Activated CD8-positive, alpha-beta memory T cell treated with anti-CD3 and anti-CD28 coated beads for 1 hour (primary cell): ENCODE measurements at places on chromosomes 3 and 15.
A peak's percentile ranks its signal among the peaks of the same experiment; 100 is the strongest.

DNA sequence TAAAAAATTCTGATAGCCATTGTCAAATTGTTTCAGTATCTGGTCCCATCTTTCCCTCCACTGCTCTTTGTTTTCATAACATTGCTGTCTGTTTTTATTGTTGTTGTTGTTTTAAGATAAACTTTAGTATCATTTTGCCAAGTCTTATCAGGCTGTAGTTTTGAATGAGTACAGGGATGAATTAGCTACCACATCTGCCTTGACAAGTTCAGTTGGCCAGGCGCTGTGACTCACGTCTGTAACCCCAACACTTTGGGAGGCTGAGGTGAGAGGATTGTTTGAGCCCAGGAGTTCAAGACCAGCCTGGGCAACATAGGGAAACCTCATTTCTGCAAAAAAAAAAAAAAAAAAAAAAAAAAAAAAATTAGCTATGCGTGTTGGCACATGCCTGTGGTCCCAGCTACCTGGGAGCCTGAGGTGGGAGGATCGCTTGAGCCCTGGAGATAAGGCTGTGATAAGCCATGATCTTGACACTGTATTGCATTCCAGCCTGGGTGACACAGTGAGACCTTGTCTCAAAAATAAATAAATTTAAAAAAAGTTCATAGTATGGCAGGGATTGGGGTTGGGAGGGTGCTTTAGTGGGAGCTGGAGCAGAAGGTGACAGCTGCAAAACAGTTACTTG lies 8.3 kb upstream of the ANKDD1A start:
- DNase-seq: no peak

DNA sequence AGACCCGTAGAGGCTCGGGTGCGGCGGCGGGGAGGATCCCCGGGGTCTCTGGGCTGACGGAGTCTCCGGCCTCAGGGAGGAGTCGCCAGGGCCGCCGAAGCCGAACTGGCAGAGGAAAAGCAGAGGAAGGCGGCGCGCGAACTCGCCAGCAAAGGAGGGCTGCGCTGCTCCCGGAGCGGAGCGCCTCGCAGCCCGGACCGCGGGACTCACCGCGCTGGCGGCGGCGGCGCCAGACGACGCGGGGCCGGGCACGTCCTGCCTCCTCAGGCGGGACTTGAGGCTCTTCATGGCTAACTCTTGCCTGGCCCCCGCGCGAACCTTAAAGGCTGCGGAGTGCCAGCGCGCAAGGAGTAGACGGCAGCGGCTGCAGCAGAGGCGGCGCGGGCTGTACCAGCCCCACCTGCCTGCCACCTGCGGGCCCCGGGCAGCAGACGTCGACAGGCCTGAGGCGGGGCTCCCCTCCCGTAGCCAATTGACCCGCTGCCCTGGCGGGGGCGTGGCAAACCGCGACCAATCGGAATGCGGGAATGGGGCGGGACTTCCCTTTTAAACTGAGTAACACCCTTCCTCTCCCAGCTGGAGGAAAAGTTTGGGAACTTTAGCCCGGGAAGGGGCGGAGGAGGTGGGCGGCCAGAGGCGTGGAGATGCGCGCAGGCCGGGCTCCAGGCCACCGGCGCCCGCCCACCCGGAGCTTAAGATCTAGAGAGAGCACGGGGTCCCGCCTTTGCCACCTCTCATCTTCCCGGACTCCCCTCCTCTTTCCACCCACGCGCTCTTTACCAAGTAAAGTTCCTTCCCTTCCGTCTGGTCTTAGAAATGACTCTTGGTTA lies at the start of gene UACA:
UACA (minus strand) TSS at position 439 of the 830 bp plus-strand sequence; CDS start at position 288, 151 bp downstream.
- DNase-seq: peak; percentile 41

DNA sequence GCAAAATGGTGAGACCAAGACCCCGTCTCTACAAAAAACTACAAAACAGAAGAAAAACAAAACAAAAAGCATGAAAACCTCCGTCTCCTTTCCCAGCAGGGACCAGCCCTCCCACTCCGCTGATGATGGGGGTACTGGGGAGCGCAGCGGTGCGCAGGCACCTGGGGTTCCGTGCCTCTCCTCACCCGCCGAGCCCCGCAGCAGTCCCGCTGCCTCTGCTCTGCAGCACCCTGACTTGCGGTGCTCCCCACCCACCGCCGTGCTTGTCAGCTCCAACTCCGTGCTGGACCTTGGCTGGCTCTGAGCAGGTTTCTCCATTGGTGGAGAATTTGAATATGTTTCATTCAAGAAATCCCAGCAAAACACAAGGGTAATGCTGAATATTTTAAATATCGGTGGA lies 46.7 kb upstream of the ATP10A start:
- no peak for DNase-seq

DNA sequence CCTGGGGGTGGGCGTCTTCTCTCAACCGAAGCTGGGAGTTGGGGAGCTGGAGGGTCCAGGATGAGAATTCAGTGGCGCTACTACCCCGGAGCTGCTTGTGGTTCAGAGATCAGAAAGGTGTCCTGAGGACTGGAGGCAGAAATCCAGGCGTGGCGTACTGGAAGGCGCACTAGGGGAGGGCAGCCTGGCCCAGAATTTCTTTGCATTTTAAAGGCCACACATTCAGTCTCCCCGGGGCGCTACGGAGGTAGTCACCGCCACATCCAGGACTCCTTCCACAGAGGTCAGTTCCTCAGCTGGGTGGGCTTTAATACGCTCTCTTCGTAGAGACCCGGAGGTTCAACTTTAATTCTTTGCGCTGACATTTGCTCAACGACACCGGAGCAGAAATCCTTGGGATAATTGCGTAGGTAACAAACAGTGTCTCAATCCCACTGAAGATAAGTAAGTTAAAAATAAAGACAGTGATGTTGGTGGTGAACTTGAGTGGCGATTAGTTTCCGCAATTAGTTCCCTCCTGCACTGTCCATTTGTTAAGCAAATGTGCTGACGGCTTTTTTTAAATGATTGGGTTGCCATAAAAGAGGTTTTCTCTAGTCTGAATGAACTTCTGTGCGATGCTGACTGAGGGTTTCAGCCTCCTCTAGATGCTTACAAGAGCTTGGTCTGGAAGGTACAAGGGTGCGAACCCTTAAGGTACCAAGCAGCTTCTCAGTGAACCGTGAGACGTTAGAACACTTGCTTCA lies 535 bp downstream of the MCTP2 start:
- DNase-seq: no peak

DNA sequence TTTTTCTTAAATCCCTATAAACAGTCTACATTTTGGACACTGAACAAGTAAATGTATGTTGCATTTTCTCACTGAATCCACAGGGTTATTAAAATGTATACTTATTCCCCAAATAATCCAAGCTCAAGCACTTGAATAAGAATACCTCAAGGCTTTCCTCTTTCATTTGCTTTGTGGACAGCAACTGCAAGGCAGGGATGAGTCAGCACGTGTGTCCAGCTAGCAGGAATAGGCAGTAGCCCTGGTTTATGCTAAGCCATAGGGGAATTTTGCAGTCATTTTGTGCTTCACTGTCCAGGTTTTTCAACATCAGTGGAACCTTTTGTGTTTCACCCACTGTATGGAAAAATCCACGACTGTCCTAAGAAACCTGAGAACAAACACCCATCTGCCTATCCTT lies 96.7 kb upstream of the KCNMB2 start:
- DNase-seq: no peak

- no peak for DNase-seq
Measured at GRCh38 chr3:71201939-71202338, 381.6 kb downstream of the FOXP1 start.

DNA sequence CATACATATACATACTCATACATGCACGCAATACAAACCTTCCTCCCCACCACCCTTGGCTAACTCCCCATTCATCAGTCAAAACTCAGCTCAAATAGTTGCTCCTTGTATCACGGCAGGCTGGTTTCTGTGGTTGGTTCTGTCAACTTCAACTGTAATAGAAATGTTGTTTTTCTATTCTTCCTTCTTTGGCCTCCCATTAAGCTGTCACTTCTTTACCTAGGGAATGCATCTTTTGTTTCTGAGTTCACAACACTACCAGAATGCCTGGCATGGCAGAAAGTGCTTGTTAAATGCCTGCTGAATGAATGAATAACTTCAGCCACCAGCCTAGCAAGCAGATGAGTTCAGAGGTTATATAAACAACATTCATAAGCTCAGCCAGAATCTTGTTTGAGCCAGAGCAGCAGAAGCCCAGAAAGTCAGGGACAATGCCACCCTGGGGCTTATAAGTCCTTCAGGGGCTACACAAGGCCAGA lies 63.1 kb downstream of the B3GALNT1 start:
- no peak for DNase-seq

GRCh38 chr3:189664311-189664710 lies 33.1 kb downstream of the TP63 start:
- no peak for DNase-seq

DNA sequence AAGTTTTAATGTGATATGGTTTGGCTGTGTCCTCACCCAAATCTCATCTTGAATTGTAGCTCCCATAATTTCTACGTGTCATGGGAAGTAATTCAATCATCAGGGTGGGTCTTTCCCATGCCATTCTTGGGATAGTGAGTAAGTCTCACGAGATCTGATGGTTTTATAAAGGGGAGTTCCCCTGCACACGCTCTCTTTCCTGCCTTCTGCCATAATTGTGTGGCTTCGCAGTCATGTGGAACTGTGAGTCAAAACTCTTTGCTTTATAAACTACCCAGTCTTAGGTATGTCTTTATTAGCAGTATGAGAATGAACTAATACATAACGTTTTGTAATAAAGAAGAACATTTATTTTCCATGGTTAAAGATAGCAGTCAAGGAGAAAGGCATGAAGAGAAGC lies 39.2 kb upstream of the GOLIM4 start:
- no peak for DNase-seq

DNA sequence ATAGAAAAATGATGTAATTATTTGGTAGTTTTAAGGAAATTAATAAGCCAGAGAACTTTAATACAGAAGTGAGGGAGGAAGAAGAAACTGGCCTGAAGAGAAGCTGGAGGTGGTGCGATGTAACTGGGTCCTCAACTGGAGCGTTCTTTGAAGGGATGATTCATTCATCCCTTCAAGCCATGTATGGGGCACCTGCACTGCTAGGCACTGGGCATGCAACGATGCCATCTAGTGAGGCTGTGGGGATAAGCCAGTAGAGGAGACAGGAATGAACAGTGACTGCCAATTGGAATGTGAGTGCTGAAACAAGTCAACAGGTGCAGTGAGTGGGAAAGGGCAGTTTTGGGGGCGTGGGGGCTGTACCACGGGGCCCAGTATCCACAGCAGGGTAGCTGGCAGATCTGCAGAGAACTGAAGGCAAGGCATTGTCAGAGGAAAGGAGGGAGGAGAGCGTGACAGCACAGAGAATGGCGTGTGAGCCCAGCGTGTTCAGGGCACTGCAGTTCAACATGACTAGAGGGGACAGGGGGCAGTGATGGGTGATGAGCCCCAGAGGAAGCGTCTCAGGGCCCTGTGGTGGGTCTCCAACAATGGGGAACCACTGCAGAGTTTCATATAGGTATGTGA lies 3.8 kb upstream of the KIF23 start:
- DNase-seq: no peak

- DNase-seq: no peak
Measured at GRCh38 chr3:102090721-102091045, 241.4 kb downstream of the NFKBIZ start.

- DNase-seq: no peak
Measured at GRCh38 chr3:11379238-11379823, 107.1 kb downstream of the ATG7 start.
